Mucosa of descending colon (tissue), 3 donors: ENCODE measurements at places on chromosomes 7 and 10. TPM values are rescaled to one million over a fixed set of nuclear protein-coding genes. Genes with fewer than 3 reads are reported as not detected.
A peak's percentile ranks its signal among the peaks of the same experiment; 100 is the strongest.

DNA sequence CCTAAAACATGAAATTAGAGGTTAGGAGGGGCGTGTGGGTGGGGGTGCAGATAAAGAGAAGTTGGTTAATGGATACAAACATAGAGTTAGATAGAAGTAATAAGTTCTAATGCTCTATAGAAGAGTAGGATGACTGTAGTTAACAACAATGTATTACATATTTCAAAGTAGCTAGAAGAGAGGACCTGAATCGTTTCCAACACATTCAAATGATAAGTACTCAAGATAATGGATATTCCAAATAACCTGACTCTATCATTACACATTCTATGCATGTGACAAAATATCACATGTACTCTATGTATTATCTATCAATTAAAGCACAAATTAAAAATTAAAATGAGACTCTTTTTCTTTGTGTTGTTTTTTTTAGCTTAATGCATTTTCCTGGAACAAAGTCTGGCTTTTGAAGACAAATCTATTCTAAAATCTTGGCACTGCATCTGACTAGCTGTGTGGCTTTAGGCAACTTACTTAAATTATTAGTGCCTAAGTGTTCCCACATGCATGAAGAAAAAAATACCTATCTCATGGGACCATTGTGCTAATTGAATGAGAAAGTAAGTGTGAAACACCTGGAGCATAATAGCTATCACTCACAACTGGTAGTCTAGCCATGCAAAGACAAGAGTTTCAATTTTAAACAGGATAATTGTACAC, 75.7 kb downstream of the SEMA3C start:
- no peak for DNase-seq

DNA sequence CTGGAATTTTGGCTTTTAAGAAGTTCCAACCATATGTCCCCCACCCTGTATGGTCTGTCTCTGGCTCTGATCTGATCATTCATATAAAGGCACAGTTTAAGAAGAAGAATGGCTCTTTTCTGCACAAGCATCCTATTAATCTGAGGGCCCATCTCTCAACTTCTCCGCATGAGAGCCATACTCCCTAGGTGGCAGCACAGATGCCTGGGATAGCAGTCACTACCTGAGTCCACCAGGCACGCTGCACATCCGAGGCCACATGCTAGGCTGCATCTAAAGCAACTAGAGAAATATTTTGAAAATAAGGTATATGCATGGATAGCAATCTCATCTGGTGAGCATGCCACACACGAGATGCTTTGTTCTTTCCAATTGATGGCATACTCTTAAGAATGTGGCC, 565.5 kb downstream of the PARD3 start:
- DNase-seq = no peak

DNA sequence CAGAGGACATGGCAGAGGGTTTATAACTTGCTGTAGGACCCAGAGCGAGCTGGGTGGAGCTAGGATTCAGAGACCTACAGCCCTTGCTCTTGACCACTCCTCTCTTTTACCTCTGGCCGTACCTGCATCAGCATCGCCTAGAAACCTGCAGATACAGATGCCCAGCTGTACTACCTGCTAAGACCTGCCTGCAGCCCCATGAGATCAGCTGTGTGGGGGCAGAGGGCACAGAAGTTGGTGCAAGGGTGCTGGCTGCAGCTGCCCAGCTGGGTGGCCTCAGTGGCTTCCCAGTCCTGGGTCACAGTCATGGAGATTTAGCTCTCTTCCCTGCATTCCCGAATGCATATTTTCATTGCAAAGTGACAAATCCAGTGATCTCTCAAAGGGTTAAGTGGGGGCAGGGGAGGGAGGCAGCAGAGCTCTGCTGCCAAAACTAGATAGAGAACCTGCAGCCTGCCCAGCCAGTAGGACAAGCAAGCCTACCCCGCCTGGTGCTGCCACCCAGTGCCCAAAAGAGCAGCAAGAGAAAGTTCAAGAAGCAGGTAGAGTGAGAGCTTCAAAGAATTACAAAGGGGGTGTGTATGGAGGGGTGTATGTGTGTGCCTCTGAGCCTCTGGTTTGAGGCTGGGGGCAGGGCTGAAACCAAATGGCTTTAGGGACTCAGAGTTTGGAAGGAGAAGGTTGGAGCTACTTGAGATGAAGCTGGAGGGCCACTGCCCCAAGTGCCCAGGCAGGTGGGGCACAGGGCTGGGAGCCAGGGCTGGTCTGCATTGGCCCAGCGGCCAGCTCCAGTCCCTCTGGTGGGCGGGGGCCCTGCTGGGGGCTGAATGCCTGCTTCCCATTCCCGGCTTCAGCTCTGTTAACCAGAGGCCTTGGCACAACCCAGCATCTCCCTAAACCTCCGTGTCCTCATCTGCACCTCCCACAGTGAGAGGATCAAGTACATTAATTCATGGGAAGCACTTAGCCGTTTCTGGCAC, 6.9 kb downstream of the FAM241B start:
- no peak for DNase-seq

DNA sequence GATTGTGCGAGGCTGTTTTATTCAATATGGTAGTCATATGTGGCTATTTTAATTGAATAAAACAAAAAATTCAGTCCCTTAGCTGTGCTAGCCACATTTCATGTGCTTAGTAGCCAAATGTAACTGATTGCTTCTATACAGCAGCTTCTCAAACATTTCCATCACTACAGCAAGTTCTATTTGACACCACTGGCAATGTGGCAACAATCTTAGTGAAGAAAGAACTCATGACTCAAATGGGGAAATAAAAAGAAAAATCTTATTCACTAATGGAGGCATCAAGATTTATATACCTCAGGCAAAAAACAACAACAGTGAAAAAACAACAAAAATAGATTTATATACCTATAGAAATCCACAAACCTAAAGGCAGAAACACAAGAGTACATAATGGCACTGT, 17.9 kb downstream of the SEM1 start:
- no peak for DNase-seq

- DNase-seq = no peak
Measured at GRCh38 chr7:113452245-113452644, 333.9 kb upstream of the SMIM30 start.

Gene ELOVL3
- not detected for total RNA-seq

- no peak for DNase-seq
Measured at GRCh38 chr7:91069146-91069545, 195.1 kb upstream of the FZD1 start.

- no peak for DNase-seq
Measured at GRCh38 chr10:43698156-43698555, 49.5 kb upstream of the ZNF32 start.

DNA sequence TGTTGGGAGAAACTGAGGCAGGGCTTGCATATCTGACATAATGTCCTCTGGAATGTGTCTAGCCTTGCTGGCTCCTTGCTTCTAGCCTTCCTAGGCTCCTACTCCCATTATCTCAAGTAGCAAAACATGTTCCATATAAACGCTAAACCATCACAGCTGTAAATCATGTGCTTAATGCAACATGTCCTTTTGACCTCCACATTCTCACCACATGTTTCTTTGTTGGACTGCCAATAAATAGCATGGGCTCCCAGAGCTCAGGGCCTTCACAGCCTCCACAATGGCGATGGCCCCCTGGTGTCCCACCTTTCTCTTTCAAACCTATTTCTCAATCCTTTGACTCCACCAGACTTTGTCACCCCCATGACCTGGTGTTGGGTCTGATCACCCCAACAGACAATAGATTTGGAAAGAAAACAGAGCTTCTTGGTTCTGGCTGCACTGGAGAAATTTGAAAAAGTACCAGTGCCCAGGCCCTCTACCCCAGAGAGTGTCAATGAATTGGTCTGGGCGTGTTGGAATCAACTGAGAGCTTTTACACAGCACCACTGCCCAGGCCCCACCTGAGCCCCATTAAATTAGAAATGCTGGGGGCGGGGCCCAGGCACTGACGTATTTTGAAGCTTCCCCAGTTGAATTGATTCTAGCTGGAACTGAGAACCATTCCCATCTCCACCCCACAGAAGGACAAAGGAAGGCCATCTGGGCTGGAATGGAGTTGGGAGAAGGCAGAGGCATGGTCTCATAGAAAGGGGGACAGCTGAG, 41.3 kb upstream of the GGCT start:
- no peak for DNase-seq

DNA sequence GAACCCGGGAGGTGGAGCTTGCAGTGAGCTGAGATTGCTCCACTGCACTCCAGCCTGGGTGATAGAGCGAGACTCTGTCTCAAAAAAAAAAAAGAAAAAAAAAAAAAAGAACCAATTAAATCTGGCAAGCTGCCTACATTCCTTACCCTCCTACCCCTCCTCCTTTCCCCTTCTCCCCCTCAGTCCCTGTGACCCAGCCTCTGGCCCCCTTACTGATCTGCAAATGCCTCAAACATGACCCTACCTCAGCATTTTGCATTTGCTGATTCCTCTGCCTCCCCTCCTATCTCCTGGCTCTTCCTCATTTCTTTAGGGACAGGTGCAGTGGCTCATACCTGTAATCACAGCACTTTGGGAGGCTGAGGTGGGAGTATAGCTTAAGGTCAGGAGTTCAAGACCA, 19.3 kb downstream of the CDHR3 start:
- no peak for DNase-seq

GRCh38 chr7:90345595-90346335, 751 bp upstream of the GTPBP10 start:
- peak; percentile 60 for DNase-seq

Gene EEPD1
- total RNA-seq = 16.8 TPM

DNA sequence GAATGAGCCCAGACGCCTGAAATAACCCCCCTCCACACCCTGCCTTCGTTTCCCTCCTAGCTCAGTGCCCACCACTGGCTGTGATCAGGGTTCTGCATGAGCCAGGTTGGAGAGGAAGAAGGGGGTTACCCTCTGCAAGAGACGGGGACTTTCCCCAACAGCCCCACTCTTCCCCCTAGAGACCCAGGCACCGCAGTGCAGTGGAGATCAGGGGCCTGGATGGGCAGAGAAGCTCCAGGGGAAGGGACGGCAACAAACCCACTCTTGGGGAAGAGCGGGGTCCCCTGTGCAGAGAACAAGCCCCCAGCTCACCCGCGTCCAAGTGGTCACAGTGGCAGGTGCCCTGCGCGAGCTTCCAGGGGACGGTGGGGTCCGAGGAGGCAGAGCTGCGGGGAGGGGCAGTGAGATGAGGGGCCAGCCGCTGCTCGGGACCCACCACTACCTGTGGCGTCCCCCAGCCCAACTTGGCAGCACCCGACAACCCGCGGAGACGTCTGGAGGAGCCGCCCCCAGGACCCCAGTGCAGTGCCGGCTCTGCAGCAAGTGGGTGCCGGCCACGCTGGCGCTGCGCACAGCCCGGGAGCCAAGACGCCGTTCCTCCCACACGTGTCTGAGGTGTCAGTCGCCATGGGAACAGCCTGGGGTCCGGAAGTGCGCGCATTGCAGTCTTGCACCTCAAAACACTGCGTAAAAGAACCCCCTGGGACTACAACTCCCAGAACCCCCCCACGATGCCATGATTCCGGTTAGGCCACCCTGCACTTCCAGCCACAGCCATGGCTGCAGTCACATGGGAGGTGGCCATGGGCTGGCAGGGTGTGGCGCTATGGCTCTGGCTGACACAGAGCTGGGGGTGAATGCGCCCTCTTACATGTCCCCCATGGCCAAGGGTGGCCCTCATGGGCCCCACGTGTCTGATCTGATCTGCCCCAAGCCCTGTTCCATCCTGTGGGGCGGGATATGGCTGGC, 45.8 kb upstream of the WIPI2 start:
- peak; percentile 58 for DNase-seq

DNA sequence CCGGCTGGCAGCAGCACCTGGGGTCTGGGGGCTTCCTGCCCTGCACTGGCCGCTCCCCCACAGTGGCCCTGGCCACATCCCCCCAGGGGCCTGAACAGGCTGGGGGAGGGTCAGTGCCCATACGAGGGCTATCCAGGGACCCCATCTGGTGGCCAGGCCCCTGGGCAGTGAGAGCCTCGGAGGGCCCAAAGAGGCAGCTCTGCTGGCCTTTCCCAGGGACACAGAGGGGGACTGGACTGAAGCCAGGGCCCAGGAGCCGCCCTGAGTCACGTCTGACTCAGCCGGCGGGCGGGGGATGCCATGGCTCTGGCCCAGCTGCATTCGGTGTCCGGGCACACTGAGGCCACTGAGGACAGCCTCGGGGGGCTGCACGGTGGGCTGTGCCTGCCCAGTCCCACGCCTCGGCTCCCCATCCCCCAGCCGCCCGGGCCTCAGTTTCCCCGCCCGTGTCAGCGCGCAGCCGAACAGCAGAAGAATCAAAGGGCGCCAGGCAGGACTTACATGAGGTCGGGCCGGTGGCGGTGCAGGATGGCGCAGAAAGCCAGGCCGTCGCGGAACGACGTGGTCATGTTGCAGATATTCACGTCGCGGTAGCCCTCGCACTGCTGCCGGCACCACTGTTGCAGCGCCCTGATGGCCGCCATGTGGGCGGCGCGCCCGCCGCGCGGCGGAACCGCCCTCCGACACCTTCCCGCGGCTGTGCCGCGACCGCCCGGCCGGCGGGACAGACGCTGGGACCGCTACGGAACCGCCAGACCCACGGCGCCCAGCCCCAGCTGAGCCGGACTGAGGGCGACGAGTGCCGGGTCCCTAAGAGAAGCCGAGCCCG, at the start of gene MICALL2:
Gene MICALL2 (minus strand): TSS at position 788 of the 829 bp plus-strand sequence. CDS start 144 bp downstream, at position 644.
- peak; percentile 80 for DNase-seq

DNA sequence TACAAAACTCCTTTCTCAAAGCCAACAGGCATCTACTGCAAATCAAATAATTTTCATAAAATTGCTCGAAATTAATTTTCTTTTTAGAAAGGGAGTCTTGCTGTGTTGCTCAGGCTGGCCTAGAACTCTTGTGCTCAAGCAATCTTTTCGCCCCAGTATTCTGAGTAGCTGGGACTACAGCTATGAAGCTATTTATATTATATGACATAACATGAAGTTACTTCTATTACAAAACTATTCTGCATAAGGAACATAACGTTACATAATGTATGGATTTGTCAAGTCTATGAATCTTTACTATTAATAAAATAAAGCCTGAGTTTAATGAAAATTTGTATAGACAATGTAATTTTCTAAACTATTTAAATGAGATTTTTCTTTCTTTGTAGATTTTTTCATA, 415.0 kb downstream of the PARD3 start:
- DNase-seq = no peak

Gene LRRC17
- total RNA-seq = 1.9 TPM

- peak; percentile 32 for DNase-seq
Measured at GRCh38 chr10:1187151-1187854, 131.1 kb downstream of the WDR37 start.

- no peak for DNase-seq
Measured at GRCh38 chr10:4050061-4050460, 265.1 kb upstream of the KLF6 start.

- no peak for DNase-seq
Measured at GRCh38 chr10:1204434-1205326, 148.5 kb downstream of the WDR37 start.

DNA sequence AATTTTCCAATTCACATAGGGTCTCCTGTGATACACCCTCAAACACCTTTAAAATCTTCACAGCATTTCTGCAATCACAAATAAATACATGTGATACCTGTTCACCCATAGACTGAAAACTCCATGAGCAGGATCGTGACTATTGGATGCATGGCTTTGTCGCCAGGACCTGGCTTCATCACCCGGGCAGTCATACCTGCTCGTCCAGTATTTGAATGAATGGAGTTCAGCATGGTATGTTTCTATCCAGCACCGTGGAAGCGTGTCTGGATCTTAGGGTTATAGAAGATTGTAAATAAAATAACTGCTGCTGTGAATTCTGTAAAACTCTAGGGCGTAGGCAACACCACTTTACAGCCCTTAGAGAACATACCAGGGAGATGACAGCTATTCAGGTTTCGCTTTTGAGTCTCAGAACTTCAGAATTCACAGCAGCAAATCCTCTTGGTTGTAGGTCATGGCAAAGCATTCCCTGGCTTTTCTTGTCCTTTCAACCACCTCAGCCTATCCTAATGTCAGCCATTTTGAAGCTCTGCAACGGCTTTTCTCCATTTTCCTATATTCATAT, 47.4 kb upstream of the USP6NL start:
- DNase-seq = no peak

Gene CRTAC1
- total RNA-seq = 1.0 TPM

Gene NANOS1
- total RNA-seq = 0.12 TPM

Gene PRLHR
- total RNA-seq = not detected
